ENCODE measurements at places on chromosomes 16 and 17. TPM values are rescaled to one million over a fixed set of nuclear protein-coding genes. Genes with fewer than 3 reads are reported as not detected.

CIITA gene
- total RNA-seq = 27.9 TPM

PTGES3L gene
- 0.51 TPM for total RNA-seq

CA4 gene
- total RNA-seq = 2.6 TPM

GRCh38 chr17:2982854-2983253, 80.6 kb downstream of the OR1D5 start:
- peak; percentile 91 for DNase-seq

DNA sequence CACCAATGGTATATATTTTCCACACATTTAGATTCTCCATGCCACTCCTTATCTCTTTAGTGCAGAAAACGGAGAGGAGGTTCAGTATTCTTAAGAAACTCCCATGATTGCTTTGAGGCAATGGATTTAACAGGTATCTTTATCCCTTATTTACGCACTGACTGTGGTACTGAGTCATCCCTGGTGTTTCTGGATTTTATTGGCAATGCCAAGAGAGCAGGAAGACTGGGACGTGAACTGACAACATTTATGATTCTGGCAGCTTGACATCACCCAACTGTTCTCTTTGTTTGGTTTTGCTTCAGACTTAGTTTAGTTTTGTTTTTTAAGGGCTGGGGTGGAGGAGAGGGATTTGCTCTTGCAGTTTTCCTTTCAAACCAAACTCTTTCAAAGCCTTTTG, 131.4 kb downstream of the WWOX start:
- peak; percentile 50 for DNase-seq

GRCh38 chr16:29811170-29811895, 660 bp upstream of the PRRT2 start:
- peak; percentile 96 for DNase-seq

- DNase-seq = no peak
Measured at GRCh38 chr17:4162775-4163466, 19.9 kb downstream of the CYB5D2 start.
